ENCODE measurements at places on chromosomes 4 and X.

GRCh38 chr4:6492027-6492590, 19.7 kb upstream of the PPP2R2C start:
- DNase-seq: no peak

- no peak for DNase-seq
Measured at GRCh38 chr4:108398316-108398715, 222.1 kb upstream of the RPL34 start.

DNA sequence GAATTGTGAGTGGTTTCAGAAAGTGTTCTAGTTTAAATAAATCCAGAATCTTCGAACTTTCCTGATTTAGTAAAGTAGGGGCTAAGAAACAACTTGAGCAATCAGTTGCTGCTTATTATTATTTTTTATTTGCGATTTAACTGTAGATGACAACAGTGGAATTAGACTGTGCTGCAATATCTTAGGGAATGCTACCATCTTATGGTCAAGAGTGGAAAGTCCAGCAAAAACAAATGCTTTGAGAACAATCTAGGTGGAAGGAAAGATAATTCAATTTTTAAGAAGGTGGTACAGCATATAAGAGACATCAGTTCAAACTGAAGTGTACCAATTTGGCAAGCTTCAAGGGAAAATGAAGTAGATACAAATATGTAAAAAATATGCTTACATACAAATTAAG, 73.3 kb downstream of the CYLC1 start:
- no peak for DNase-seq

- DNase-seq: no peak
Measured at GRCh38 chrX:95666056-95666455, 1018.6 kb upstream of the DIAPH2 start.

DNA sequence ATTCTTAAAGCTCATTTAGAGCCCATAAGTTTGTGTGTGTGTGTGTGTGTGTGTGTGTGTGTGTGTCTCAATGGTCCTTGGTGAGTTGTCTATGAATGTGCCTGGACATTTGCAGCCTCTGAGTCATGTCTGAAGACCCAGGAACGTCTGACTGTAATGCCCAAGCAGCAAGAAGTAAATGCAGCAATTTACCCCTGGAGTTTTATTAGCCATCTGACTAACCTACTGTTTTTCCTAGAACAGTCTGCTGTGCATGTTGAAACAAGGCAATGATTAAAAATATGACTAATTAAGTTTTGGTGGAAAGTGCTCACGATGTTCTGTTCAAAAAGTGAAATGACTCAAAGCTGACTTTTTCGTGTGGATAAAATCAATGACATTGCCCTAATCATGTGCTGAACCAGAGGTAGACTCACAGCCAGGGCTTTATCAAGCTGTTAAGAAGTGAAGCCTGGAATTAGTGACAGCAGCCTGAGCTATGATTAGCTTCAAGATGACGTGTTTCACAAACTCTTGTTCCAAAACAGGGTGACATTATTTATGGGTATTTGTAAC, 201.6 kb downstream of the CPE start:
- DNase-seq: no peak

DNA sequence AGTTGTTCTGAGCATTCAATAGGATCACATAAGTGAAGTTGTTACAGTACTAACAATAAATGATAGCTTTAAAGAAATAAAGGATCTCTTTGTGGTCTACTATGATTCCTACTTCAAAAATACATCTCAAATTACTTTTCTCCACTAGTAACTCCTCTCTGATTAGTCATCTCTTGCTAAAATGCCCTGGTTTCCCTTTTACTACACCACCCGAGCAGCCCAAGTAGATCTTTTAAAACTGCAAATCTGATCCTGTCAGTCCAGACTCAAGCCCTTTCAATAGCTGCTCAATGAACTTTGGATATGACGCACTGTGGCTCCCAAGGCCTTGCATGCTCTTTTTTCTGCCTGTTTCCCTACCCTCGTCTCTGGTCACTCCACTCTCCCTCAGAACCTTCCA, 97.5 kb downstream of the MAOA start:
- no peak for DNase-seq

DNA sequence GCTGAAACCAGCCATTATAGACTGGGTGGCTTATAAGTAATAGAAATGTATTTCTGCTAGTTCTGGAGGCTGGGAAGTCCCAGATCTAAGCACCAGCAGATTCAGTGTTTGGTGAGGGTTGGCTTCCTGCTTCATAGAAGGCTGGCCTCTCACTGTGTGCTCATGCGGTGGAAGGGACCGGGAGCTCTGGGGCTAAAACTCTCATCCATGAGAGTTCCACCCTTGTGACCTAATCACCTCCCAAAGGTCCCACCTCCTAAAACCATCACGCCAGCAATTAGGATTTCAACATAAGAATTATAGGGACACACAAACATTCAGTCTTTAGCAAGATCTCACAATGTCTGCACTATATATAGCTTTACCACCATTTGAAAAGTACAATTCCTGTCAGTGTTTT, 215.2 kb downstream of the CBR4 start:
- DNase-seq: no peak

DNA sequence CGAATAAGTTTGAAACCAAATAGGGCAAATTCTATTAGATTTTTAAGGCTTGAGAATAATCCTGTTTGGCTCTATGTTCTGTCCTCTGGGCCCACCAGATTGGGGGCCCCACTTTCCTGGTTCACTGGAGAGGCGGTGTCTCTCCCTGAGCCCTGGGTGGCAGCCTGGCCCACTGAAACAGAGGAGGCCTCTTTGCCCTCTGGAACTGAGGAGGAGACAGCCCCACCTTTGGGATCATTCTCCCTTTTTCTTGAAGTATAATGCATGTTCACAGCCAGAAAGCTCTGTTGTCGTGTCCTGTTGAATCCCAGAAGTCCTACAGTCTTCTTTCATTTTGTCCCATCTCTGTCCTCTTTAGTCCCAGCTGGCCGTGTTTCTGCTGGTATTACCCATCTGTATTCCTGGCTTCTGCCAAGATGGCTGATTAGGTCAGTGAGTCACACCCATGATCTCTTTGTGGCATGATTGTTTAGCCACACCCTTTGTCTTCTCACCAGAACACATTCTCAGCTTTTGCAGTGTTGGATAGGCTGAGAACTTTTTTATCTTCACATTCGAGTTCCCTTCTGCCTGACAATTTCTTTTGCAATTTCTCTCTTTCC, 8.1 kb upstream of the TBC1D25 start:
- DNase-seq: no peak

DNA sequence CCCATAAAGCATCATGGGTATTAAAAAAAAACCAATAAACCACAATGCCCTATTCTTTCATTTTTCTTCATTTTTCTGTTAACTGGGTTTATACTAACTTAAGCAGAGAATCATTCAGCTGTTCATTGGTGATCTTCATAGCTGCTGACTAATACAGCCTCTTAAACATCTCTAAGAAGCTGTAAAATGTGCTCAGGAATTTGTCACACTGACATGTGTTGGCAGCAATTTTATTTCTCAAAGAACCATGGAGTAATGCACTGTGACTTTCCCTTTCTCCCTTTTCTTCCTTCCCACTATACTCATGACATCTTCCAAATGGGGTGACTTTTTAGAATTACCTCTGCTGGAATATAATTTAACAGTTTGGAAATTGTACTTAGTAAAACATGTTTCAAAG, 315.4 kb downstream of the ANTXR2 start:
- no peak for DNase-seq

DNA sequence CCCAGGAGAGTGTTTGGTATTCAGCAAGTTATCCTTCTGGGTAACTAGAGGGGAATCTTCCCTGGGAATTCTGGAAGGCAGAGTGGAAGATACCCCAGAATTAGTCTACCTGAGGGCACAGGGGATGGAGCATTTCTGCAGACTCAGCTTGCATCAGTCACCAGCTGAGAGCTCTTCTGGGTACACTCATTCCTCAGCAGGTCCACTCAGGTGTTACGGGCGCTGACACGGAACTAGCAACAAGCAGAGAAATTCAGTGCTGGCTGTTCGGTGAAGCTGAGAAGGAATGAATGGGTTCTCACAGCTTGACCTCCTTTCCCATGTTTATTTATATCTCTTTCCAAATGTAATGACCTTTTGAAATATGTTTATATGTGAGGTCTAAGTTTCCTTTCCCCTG, 106.0 kb upstream of the PNPLA4 start:
- no peak for DNase-seq

GRCh38 chr4:133694416-133694815, 507.2 kb downstream of the PABPC4L start:
- no peak for DNase-seq

DNA sequence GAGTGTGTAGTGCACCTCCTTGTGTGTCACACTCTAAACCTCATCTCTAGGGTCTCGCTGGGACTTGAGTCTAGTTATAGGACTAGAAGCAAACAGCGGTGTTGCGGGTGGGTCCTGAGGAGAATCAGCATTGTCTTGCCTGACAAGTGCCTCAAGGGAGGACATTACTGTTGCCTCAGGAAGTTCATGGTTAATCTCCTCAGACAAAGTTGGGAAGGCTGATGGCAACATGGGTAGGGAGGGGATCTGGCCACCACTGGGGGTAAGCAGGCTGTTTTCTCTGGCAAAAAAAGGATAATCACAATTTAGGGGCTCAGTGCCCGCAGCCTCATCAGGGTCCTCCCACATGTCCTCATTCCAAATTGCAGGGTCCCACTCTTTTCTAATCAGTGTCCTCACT, 12.4 kb downstream of the ASB12 start:
- no peak for DNase-seq

DNA sequence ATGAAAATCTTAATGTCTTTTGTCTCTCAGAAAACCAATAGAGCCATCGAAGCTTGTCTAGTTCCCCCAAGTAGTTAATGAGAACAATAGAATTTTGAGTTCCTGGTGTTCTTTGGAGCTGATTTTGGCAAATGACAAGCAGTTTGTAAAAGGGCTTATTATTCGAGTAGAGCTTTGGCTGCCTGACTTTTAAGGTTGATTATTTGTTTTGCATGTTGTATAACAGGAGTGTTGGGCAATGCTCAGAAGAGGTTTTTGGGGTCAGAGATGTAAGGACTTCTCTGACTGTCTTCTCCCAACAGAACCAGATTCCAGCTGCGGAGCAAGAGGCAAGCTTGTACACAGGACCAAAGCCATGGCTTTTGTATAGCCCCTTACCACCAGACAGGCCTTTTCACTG, 30.0 kb downstream of the ZCCHC12 start:
- DNase-seq: no peak

- no peak for DNase-seq
Measured at GRCh38 chr4:7253837-7254236, 61.5 kb downstream of the SORCS2 start.

GRCh38 chrX:39020051-39020669, 218.9 kb downstream of the MID1IP1 start:
- DNase-seq: no peak

GRCh38 chr4:63619771-63620170, 789.5 kb downstream of the TECRL start:
- no peak for DNase-seq

GRCh38 chrX:22220941-22221340, 51.8 kb upstream of the CBLL2 start:
- no peak for DNase-seq

GRCh38 chr4:120472447-120473131, 405.9 kb upstream of the MAD2L1 start:
- DNase-seq: no peak

- DNase-seq: no peak
Measured at GRCh38 chr4:7161721-7162214, 30.6 kb upstream of the SORCS2 start.

GRCh38 chr4:73742490-73743160, 2.3 kb downstream of the CXCL8 start:
- DNase-seq: no peak

DNA sequence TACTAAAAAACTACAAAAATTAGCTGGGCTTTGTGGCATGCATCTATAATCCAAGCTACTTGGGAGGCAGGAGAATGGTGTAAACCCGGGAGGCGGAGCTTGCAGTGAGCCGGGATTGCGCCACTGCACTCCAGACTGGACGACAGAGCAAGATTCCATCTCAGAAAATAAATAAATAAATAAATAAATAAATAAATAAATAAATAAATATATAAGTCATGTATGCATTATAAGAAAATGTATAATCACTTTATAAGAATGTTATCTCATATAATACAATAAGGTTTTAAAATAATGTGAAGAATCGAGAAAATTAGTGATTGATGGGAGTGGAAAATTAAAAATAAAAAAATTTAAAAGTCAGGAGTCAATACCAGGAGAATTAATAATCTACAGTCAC, 127.5 kb downstream of the GALNTL6 start:
- DNase-seq: no peak

GRCh38 chrX:112678831-112679230, 907 bp downstream of the LHFPL1 start:
- DNase-seq: no peak

DNA sequence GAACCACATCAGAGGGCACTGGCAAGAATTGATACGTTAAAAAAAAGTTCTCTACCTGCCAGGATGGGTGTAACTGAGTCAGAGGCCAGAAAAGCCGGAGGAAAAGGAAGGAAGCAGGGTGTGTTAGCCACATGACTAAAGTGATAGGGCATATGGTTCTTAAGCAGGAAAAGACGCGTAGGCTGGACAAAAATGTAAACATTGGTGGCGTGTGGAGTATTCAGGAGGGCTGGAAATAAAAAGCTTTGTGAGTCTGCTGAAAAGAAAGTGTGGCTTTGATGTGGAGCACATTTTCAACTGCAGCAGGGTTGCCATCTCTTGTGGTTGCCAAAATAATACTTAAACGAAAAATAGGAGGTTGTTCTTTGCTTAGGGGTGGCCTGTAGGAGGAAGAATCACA, 186.5 kb upstream of the RPL34 start:
- no peak for DNase-seq

- no peak for DNase-seq
Measured at GRCh38 chr4:183823434-183823833, 81.7 kb upstream of the STOX2 start.

GRCh38 chrX:39846460-39846859, 251.3 kb downstream of the BCOR start:
- DNase-seq: no peak

DNA sequence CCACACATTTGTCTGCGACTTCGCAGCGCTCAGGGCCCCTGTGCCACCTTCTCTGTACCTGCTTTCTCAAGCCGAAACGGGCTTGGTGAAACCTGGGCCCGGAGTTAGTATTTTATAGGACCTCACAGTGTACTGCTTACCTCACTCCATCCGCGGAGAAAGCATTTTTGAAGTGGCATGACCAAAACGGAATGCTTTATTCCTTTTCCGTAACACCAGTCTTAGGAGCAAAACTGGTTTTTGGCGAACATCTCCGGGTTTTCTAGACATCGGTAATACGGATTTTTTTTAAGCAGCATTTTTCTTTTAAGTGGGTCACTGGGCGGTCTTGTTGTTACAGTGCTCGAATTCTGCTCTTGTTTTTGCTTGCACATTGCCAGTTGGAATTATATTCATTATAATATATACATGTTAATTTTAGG, 3.6 kb downstream of the ZIC3 start:
- no peak for DNase-seq

DNA sequence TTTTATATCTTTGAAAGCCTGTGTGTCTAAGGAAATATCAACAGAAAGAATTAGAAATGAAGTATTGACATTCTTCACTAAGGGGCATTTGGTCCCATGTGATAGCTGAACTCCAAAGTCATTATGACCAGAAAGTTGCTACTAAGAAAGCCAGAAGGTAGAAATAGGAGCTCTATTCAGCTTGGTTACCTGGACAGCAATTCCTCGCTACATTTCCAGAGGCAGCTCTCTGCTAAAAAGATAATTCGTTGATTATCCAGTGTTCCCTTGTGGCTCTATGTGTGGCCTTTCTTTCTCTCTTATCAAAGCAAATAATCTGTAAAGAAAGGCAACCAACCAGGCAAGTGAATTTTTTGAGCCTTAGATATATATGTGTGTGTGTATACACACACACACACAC, 341.3 kb downstream of the ADGRL3 start:
- no peak for DNase-seq

- DNase-seq: no peak
Measured at GRCh38 chr4:86730310-86730709, 118.9 kb downstream of the SLC10A6 start.
